NCI-H1105 (cell line): ENCODE measurements at places on chromosomes 5 and 9.

GRCh38 chr5:140042643-140043507, at the start of gene NRG2:
TSS of gene NRG2 (minus strand) at chr5:140043299.
- peak; percentile 29 for DNase-seq

- DNase-seq, result no peak
Measured at GRCh38 chr5:90803381-90803780, 244.8 kb downstream of the ADGRV1 start.

GRCh38 chr5:174559141-174559540, 165.2 kb upstream of the MSX2 start:
- DNase-seq, result no peak

DNA sequence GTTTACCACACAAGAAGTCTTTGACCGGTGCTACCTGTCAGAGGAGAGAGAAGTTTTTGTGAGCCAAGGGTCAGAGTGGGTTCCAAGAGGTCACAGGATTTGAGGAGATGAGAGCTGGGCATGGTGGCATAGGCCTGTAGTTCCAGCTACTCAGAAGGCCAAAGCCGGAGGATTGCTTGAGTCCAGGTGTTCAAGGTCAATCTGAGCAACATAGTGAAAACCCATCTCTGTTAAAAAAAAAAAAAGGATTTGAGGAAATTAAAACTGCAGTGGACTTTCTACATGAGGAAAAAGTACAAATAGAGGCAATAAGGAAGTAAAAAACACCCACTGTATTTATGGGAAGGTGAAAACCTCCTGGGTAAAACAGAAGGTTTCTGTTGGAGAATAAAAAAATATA, 63.8 kb downstream of the PHAX start:
- DNase-seq, result no peak

GRCh38 chr5:16595881-16596580, 20.8 kb downstream of the RETREG1 start:
- DNase-seq, result no peak

DNA sequence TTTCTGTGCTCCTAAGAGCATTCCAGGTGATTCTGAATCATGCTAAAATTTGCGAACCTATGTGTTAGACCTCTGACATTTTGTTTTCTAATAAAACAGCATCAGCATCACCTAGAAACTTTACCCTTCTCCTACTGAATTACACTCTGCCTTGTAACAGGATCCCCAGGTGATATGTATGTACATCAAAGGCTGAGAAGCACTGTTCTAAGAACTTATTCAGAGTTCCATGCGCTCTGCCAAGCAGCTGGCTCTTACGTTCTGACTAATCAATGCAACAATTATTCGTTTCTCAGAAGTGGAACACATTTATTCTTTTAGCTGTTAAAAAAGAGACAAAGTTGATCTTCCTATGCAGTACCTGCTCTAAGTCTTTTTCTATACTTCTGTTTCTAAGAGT, 228.6 kb downstream of the SLF1 start:
- DNase-seq, result no peak

GRCh38 chr9:95962936-95963335, 87.4 kb downstream of the ERCC6L2 start:
- no peak for DNase-seq

DNA sequence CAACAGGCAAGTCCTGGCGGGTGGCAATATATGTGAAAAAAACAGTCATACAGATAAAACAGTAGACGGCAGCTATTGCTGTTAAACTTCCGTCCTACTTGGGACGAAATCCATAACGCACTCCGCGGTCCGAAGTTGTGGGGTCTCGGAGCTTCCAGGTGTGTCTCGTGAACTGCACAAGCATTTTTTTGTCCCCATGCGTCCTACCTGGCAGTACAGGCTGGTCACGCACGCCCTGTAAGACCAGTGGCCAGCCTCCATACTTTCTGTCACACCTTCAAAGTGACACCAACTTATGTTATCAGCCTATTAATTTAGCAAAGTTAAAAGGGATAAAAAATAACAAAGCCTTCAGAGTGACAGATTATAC, 51.3 kb downstream of the TGFBI start:
- no peak for DNase-seq

- no peak for DNase-seq
Measured at GRCh38 chr5:123511290-123511647, 708 bp upstream of the CSNK1G3 start.

DNA sequence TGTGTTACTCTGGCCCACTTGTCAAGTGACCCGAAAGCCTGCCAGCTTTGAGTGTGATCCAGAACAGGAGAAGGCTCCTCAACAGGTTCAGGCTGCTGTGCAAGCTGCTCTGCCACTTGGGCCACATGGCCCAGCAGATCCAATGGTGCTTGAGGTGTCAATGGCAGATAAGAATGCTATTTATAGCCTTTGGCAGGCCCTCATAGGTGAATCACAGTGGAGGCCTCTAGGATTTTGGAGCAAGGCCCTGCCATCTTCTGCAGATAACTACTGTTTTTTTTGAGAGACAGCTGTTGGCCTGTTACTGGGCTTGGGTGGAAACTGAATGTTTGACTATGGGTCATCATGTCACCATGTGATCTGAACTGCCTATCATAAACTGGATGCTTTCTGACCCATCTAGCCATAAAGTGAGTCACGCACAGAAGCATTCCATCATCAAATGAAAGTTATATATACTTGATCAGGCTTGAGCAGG, 180.8 kb downstream of the CARTPT start:
- DNase-seq, result no peak

DNA sequence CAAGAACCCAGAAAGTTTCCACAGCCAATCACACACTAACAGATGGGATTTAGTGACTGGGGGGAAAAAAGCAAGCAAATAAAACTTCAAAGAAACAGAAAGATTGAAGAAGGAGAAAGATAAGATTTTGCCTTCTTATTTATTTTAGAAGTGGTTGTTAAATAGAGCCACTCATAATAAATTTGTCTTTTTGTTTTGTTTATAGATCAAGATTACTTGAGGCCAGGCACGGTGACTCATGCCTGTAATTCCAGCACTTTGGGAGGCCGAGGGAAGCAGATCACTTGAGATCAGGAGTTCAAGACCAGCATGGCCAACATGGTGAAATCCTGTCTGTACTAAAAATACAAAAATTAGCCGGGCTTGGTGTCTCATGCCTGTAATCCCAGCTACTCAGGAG, 94.9 kb upstream of the RANBP3L start:
- no peak for DNase-seq

GRCh38 chr5:150261231-150261630, 28.3 kb downstream of the CAMK2A start:
- no peak for DNase-seq

GRCh38 chr5:36724467-36725332, 118.3 kb downstream of the SLC1A3 start:
- DNase-seq, result no peak

GRCh38 chr5:149141957-149142851, 911 bp downstream of the ABLIM3 start:
- no peak for DNase-seq

GRCh38 chr9:19568946-19569345, 160.1 kb downstream of the ACER2 start:
- DNase-seq, result no peak

GRCh38 chr5:141872496-141873356, 5.5 kb downstream of the PCDH1 start:
- DNase-seq, result no peak

- no peak for DNase-seq
Measured at GRCh38 chr9:135692410-135692809, 6.9 kb downstream of the SOHLH1 start.

GRCh38 chr5:149886692-149887470, 57.7 kb downstream of the PDE6A start:
- no peak for DNase-seq

- no peak for DNase-seq
Measured at GRCh38 chr5:102625928-102626327, 127.1 kb upstream of the SLCO6A1 start.

GRCh38 chr9:125343518-125344275, 82.1 kb downstream of the GAPVD1 start:
- no peak for DNase-seq

DNA sequence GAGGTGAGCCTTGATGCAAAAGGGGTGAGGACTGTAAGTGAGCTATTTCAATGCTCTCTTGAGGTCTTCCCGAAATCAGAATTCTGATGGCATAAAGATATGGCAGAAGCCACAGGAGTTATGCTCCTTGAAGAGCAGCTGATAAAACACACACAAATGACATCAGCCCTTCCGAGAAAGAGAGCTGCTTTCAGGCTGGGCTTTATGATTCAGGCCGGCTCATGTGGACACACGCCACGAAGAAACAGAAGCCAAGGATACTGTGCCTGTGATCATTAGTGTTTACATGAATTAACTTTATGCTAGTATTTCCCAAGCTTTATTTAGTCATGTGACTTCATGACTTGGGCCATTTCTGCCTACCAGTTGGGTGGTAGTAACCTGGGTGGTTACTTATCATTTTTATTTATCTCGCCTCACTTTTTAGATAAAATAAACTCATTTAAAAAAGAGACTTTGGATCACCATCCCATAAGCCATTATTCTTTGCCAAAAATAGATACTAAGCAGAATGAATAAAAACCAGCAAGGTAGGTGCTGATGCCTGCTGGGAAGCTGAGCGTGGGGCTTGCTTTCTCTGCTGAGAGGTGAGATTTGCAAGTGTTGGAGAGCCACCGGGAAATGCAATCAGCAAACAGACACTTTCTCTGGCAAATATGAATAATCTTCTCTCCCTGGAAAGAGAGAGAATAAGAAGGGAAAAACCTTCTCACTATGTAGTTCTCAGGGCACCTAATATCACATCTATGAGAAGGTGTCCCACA, 73.0 kb upstream of the SLC25A51 start:
- no peak for DNase-seq

GRCh38 chr9:114250235-114250568, 72.7 kb upstream of the ORM1 start:
- DNase-seq, result peak; percentile 16

GRCh38 chr9:135600296-135600817, 38.8 kb downstream of the PAEP start:
- DNase-seq, result peak; percentile 5

GRCh38 chr9:123689701-123690428, 240.1 kb downstream of the DENND1A start:
- no peak for DNase-seq

DNA sequence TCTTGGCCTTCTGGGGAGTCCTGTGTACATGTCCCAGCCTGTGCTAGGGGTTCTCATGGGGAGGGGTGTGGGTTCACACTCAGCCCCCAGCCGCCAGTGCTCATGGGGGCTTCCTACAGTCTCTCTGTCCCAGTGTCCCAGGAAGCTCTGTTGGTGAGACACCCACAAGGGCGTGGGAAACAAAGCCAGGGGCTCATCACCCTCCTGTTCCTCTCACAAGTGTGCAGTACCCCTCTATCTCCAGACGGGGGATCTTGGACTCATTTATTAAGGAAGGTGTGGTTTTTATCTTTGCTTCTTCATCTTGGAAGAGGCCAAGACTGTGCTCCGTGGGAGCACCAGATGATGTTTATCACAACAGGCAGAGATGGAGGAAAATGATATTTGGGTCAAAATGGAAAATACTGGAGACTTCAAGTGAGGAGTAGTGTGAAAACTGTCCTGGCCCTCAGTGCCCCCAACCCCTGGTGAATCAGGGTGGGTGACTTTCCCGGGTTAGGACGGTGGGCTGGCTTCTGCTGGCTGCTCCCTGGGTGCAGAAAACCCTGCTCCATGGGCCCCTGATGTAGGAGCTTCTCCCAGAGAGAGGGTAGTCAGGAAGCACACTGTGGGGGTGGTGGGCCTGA, 15.2 kb downstream of the TMEM171 start:
- no peak for DNase-seq

DNA sequence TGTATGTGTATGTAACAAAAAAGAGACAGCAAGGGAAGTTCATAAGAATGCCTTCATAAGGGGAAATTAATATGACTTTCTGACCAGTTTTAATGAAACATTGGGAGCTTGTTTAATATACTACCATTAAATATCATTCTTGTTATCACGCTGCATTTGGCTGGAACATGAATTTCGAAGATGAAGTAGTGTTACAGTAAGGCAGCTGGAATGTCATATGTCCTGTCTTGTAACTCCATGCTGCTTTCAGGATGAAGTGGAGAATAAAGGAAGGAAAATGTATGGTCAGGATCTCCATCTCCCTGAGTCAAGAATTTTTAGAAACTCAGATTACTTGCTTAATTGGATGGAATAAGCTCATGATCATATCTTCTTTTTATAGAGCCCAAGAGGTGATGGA, 61.5 kb upstream of the DMAC1 start:
- no peak for DNase-seq

DNA sequence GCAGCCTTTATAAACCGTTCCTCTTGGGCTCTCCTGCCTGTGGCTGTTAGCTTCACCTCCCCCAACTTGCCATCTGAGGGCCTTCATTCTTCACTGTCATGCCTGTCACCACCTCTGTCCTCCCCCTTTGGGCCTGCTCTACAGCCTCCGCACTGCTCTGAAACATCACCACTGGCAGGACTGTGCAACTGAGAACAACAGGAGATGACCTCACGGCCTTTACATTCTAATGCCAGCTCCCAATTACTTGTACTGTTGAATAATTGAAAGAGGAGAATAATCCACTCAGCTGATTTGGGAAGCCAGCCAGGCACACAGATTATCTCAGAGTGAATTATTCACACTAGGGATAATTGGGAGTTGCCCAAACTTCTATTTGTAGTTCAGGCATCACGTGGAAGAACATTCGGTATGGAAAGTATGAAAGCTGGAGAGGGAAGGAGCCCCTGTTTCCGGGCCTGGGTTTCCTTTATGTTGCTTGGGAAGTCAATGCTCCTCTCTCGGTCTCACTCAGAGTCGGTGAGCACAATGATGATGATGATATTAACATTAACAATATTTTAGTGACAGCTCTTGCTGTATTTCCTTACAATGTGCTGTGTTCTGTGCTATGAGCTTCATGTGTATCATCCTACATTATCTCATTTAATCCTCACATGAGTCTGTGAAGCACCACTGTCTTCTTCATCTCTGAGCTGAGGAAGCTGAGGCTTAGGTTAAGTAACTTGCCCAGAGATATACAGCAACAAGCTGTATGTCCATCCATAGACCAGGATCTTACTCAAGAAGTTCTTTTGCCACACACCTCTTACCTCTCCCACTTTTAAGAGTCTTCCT, 99.3 kb upstream of the LRRTM2 start:
- no peak for DNase-seq

GRCh38 chr5:10518347-10518746, 45.5 kb upstream of the ANKRD33B start:
- no peak for DNase-seq

DNA sequence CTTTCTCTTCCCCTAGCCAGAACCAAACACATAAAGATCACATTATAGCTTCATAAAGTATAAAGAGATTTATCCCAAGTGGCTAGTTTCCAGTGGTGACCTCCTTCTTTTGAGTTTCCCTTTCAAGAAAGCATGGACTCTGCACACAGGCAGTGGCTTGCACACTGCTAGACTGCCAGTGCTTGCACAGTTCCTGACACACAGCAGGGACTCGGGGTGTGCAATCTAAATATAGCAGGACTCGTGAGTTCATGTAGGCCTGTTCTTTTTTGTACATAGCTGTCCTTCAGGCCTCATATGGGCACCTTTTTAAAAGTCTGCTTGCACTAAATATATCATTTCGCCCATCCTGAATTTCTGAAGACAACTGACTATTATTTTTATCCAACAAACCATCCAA, 308.6 kb downstream of the FBXL7 start:
- no peak for DNase-seq

GRCh38 chr9:124482431-124483031, 24.7 kb downstream of the NR5A1 start:
- DNase-seq, result no peak
